ENCODE measurements at places on chromosomes 16 and 17.

- no peak for DNase-seq
Observed at GRCh38 chr16:3575491-3575890, 1.7 kb downstream of the NLRC3 start.

DNA sequence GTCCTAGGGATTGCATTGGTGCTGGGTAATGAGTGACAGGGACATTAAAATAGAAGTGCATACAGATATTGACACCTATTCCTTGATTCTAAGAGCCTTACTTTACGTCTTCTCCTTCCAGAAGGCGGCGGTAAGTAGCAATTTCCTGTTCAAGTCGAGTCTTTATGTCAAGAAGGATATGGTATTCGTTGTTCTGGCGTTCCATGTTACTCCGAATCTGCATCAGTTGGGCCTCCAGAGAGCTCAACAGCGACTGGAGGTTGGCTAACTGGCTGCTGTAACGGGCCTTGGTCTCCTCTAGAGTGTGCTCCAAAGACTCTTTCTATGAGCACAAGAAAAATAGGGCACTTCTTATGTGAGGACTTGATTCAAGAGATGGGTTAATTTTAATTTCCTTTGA, 7.0 kb downstream of the KRT20 start:
- no peak for DNase-seq

- DNase-seq = no peak
Observed at GRCh38 chr16:46882304-46882939, 1.7 kb upstream of the GPT2 start.

DNA sequence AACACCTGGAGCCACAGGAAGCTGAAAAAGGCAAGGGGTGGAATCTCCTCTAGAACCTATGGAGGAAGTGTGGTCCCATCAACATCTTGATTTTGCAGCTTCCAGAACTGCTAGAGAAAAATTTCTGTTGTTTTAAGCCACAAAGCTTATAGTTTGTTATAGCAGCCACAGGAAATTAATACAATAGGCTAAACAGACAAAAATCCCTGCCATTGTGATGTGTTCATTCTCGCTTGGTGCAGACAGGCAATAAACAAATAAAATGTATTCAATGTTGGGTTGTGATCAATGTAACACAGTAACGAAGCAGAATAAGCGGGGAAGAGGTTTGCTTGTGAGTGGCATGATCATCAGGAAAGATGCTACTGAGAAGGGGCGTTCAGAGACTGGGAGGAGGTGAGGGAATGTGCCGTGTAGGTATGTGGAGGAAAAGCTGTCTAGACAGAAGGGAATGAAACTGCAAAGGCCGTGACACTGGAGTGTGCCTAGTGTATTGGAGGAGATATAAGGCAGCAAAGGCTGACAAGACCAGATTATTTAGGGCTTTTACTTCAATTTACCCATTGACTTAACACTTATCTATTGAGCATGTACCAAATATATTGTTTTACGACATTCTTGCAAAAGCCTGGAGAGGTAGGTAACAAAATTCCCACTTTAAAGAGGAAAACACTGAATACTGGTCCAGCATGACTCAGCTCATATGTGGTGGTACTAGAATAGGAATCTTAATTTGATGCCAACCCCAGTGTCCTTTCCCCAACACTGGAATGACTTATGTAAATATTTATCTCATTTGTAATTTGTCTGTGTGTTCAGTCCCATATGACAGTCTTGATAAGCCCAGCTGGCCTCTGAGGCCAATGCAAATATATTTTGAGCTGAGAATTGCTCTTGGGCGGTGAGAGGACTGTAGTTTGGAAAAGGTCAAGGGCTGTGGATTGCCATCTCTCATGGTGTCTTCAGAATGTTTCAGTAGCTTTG, 375.9 kb downstream of the CDH13 start:
- DNase-seq = no peak

GRCh38 chr16:2587891-2588565, 50.2 kb downstream of the PDPK1 start:
- DNase-seq = no peak

DNA sequence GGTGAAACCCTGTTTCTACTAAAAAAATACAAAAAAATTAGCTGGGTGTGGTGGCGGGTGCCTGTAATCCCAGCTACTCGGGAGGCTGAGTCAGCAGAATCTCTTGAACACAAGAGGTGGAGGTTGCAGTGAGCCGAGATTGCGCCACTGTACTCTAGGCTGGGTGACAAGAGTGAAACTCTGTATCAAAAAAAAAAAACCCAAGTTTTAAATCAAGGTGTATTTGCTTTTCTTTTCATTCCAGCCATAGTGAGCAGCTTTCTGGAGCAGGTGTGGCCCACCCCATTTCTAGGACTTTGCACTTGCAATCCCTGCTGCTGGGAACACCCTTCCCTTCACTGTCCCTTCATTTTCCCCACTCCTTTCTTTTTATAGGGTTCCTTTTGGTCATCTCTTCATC, 28.8 kb downstream of the TMEM238L start:
- no peak for DNase-seq

DNA sequence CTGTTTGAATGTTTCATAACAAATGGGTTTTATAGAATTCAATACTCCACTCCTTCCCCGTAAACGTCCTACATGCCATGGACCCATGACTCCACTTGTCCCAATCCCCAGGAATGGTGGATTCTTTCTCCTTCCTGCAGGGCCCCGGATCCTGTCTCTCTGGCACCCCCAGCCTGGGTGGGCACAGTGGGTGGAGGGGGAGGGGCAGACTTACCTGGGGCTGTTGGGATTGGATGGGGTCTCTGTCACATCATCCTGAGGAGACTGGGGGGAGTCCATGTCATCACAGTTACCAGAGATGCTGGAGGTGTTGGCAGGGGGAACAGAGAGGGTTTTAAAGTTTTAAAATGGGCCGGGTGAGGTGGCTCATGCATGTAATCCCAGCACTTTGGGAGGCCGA, 13.2 kb downstream of the TRPV3 start:
- DNase-seq = no peak

DNA sequence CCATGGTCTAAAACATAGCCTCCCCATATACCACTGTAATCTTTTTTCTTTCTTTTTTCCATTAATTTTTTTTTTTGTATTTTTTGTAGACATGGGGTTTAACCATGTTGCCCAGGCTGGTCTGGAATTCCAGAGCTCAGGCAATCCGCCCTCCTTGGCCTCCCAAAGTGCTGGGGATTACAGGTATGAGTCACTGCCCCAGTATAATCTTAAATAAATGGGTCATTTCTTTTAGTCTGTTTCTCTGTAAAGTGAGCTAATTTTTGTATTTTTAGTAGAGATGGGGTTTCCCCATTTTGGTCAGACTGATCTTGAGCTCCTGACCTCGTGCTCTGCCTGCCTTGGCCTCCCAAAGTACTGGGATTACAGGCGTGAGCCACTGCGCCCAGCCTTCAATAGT, 5.7 kb upstream of the NME1 start:
- no peak for DNase-seq

DNA sequence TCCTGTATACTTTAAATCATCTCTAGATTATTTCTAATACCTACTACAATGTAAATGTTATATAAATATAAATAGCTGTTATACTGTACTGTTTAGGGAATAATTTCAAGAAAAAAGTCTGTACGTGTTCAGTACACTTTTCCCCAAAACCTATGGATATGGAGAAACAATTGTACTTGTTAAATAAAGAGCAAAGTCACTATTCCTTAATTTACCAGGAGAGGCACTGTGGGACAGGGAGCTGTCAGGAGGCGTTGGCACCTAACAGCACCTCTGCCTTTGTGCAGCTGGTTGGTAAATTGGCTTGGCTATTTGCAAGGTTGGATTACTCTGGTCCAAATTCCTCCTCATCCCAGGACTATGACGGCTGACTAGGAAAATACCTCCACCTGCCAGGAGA, 28.0 kb downstream of the CRHR1 start:
- DNase-seq = peak; percentile 14

DNA sequence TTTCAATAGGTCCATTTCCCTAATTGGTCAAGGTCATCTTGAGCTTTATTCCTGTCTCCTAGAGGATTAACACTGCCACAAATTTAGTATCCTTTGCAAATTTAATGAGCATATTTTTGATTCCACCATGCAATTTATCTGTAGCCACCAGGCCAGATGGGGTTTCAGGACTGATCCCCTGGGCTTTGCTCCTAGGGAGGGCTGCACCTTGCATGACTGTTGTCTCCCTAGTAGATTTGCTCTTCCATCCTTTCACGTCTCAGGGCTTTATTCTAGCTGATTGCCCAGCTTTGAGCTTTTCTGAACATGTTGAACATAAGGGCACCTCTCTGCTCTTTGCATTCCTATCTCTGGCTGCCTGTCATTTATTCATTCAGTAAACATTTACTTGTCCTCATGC, 7.7 kb upstream of the KCNH6 start:
- DNase-seq = no peak

DNA sequence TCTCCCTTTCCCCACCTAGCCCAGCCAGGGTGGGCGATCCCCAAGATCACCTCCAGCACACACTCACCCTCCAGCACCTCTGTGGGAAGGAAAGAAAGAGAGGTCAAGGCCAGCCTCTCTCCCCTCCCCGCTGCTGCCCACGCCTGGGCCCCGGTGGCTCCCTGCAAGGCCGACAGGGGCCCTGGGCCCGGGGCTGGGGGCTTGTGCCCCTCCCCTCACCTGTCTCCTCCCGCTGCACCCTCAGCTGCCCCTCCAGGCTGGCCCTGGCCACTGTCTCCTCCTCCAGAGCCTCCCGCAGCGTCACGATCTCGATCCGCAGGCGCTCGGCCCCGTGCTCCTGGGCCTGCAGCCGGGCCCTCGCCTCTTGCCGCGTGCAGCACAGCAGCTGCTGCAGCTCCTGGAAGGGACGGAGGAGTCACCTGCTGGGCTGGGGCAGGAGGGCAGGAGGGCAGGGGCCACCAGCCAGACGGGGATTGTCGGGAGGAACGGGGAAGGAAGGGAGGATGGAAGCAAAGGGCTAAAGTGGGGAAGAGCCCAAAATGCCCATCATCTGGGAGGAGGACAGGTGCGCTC, 19.2 kb downstream of the RABEP2 start:
- no peak for DNase-seq
